ENCODE measurements at places on chromosomes 12 and 14. TPM values are rescaled to one million over a fixed set of nuclear protein-coding genes. Genes with fewer than 3 reads are reported as not detected.

Gene HOXC6
- total RNA-seq, result not detected

Gene CCDC175
- total RNA-seq, result 2.0 TPM

Gene KRT4
- not detected for total RNA-seq

Gene ASCL1
- total RNA-seq, result 8.2 TPM

Gene C14orf180
- not detected for total RNA-seq

Measured in frontal cortex (tissue), 4 donors.